Mesothelial cell of epicardium (in vitro differentiated cells): ENCODE measurements at places on chromosomes 16 and 17.

- no peaks in the 10 kb centered on the region for H3K27me3 ChIP-seq
- peaks cover 21% of the 10 kb centered on the region for H3K4me1 ChIP-seq
- H3K36me3 ChIP-seq = peaks cover 3% of the 10 kb centered on the region
- no peak overlapping the region for H3K27ac ChIP-seq
- H3K4me3 ChIP-seq = no peak overlapping the region
Measured at GRCh38 chr16:69481901-69482341, 57.5 kb downstream of the CYB5B start.

DNA sequence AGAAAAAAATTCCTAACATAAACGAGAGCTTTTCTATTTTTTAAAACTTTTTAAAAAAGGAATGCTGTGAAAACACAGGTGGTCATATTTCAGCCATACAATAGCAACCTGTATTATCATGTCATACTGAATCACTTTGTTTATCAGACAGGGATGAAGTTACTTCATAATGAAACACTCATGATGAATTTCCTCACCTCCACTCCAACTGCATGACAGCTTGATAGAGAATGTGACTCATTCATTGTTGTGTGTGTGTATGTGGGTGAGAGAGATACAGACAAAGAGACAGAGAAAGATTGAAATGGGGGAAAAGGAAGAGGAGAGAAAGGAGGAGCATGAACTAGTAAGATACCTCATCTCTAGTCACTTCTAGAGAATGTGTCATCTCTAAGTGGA lies 109.0 kb downstream of the SYCE1L start:
- no peak for DNase-seq
- H3K36me3 ChIP-seq = no peaks in the 10 kb centered on the region
- no peak overlapping the region for H3K27ac ChIP-seq
- peaks cover 41% of the 10 kb centered on the region for H3K4me1 ChIP-seq

GRCh38 chr17:2933606-2934005 lies 129.8 kb downstream of the OR1D5 start:
- no peak overlapping the region for H3K27ac ChIP-seq
- peaks cover 5% of the 10 kb centered on the region for H3K4me1 ChIP-seq
- H3K27me3 ChIP-seq = no peaks in the 10 kb centered on the region
- H3K36me3 ChIP-seq = no peaks in the 10 kb centered on the region
- no peak overlapping the region for H3K4me3 ChIP-seq
- no peak for DNase-seq

DNA sequence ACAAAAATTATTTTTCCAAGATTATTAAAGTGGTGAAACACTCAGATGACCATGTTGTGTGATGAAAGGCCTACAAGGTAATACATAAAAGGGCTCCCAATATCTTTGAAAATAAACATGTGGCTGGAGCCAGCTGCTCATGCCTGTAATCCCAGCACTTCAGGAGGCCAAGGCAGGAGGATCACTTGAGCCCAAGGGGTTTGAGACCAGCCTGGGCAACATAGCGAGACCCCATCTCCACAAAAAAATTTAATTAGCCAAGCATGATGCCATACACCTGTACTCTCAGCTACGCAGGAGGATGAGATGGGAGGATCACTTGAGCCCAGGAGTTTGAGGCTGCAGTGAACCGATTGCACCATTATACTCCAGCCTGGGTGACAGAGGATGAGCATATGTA lies 26.8 kb downstream of the SIAH1 start:
- no peak overlapping the region for H3K4me3 ChIP-seq
- no peaks in the 10 kb centered on the region for H3K27me3 ChIP-seq
- H3K4me1 ChIP-seq = peaks cover 3% of the 10 kb centered on the region
- H3K36me3 ChIP-seq = peaks cover 18% of the 10 kb centered on the region
- H3K27ac ChIP-seq = no peak overlapping the region

GRCh38 chr17:50831471-50831928 lies 3.9 kb upstream of the WFIKKN2 start:
- DNase-seq = no peak
- H3K27me3 ChIP-seq = peaks cover 2% of the 10 kb centered on the region
- peak overlapping the region; percentile 76 for H3K27ac ChIP-seq

DNA sequence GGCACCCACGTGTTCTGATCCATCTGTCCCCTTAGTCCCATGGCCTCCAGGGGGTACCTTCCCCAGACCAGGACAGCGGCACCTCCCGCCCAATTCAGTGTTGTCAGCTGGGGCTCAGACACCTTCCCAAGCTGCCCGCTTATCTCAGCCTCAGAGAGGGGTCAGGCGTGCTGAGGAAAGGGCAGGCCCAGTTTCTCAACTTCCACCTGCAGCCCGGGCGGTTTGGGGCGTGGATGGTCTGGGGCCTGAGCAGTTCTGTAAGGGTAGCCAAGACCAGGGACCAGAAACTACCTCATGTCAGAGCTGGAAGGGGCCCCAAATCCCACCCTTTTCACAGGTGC lies 5.1 kb downstream of the PLCD3 start:
- no peak overlapping the region for H3K4me3 ChIP-seq
- peaks cover 44% of the 10 kb centered on the region for H3K4me1 ChIP-seq
- H3K27ac ChIP-seq = peak overlapping the region; percentile 97
- H3K27me3 ChIP-seq = no peaks in the 10 kb centered on the region
- H3K36me3 ChIP-seq = no peaks in the 10 kb centered on the region
- no peak for DNase-seq

GRCh38 chr16:83351846-83352245 lies 455.9 kb upstream of the HSBP1 start:
- H3K4me3 ChIP-seq = no peak overlapping the region
- H3K36me3 ChIP-seq = no peaks in the 10 kb centered on the region
- DNase-seq = no peak
- H3K4me1 ChIP-seq = no peaks in the 10 kb centered on the region
- no peak overlapping the region for H3K27ac ChIP-seq

DNA sequence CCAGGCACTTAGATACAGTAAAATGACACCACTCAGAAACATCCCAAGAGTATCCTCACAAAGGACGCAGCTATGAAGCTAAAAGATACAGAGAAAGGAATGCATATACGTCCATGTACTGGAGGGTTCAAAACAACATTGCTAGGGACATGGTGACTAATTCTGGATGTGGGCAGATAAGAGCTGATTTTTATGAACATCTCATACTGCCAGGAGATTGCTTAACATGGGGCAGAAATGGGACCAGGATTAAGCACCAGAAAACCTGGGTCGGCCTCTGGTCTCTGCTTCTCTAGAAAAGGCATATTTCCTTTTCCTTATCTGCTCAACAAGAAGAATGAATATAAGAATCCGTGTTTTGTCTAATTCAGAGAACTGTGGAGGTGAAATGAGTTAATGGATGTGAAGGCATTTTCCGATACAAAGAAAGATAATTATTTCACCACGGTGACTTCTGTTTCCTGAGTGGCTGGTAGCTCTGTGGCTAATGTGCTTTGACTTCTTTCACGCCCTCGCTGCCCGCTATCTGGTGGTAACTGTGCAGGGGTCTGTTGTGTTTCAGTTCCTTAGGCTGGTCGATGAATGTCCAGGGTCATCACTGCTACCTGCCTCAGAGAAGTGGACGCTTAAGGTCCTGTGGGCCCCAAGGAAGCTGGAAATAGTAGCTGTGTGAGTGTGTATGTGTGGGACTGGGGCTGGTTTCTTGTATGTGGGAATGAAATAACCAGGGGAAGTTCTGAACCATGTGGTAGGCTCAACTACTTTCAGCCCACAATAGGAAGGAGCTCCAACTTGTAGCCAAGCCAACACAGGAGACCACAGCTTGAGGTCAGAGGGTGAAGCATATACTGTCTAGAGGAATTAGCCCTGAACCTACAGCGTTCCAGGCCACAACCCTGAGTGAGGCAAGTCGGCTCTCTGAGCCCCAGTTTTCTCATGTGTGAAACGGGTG lies 15.8 kb upstream of the CCL5 start:
- H3K4me1 ChIP-seq = peaks cover 24% of the 10 kb centered on the region
- no peak overlapping the region for H3K27ac ChIP-seq
- H3K27me3 ChIP-seq = no peaks in the 10 kb centered on the region
- no peak overlapping the region for H3K4me3 ChIP-seq
- no peak for DNase-seq

GRCh38 chr17:57833179-57833939 lies 16.5 kb downstream of the MRPS23 start:
- H3K36me3 ChIP-seq = peaks cover under 1% of the 10 kb centered on the region
- no peak overlapping the region for H3K4me3 ChIP-seq
- peaks cover 8% of the 10 kb centered on the region for H3K27me3 ChIP-seq
- no peak overlapping the region for H3K27ac ChIP-seq
- H3K4me1 ChIP-seq = no peaks in the 10 kb centered on the region

- H3K4me3 ChIP-seq = no peak overlapping the region
- no peak for DNase-seq
- no peaks in the 10 kb centered on the region for H3K27me3 ChIP-seq
- peak overlapping the region; percentile 21 for H3K27ac ChIP-seq
- peaks cover 38% of the 10 kb centered on the region for H3K4me1 ChIP-seq
- H3K36me3 ChIP-seq = peaks cover 19% of the 10 kb centered on the region
Measured at GRCh38 chr16:50617646-50618184, 63.4 kb downstream of the SNX20 start.

DNA sequence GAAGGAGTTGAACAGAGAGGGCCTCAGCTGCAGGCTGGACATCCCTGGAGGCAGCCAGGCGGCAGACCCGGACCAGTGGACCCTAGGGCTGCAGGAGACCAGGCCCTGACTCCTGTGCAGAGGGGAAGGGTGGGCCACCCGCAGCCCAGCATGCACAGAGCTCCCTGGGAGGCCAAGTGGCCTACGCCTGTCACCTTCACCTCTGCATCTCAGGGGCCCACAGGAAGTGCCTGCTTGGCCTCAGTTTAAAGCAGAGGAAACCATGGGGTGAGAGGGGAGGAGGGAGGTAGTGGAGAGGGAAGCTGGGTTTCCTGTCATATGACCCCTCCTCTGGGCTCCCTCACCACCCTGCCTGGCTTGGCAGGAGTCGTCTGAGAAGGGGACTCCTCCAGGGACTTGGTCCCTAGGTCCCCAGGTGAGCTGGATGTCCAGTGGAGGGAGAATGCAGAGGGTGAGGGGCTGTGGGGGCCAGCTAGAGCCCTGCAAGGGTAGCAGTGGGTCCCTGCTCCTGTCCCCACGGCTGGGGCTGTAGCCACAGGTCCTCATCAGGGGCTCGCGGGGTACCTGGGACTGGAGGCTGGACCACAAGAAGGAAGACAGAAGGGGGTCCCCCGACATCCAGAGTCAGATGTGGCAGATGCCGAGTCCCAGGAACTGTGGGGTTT lies at the start of gene TMC8:
TMC8 (plus strand) TSS at position 335 of the 665 bp plus-strand sequence. CDS start 818 bp downstream, outside the sequence.
- no peak within 1 kb of the TSS for H3K27ac ChIP-seq
- peak within 1 kb of the TSS; percentile 52 for H3K4me3 ChIP-seq
- peaks cover 7% of the 10 kb centered on the region for H3K27me3 ChIP-seq
- no peaks in the 10 kb centered on the region for H3K36me3 ChIP-seq
- DNase-seq = no peak
- H3K4me1 ChIP-seq = peaks cover 27% of the 10 kb centered on the region

GRCh38 chr17:8120520-8121406 lies 2.4 kb upstream of the ALOXE3 start:
- H3K27ac ChIP-seq = peak overlapping the region; percentile 87
- peak; percentile 70 for DNase-seq
- H3K4me3 ChIP-seq = peak overlapping the region; percentile 92
- peaks cover 53% of the 10 kb centered on the region for H3K4me1 ChIP-seq
- peaks cover 80% of the 10 kb centered on the region for H3K27me3 ChIP-seq

DNA sequence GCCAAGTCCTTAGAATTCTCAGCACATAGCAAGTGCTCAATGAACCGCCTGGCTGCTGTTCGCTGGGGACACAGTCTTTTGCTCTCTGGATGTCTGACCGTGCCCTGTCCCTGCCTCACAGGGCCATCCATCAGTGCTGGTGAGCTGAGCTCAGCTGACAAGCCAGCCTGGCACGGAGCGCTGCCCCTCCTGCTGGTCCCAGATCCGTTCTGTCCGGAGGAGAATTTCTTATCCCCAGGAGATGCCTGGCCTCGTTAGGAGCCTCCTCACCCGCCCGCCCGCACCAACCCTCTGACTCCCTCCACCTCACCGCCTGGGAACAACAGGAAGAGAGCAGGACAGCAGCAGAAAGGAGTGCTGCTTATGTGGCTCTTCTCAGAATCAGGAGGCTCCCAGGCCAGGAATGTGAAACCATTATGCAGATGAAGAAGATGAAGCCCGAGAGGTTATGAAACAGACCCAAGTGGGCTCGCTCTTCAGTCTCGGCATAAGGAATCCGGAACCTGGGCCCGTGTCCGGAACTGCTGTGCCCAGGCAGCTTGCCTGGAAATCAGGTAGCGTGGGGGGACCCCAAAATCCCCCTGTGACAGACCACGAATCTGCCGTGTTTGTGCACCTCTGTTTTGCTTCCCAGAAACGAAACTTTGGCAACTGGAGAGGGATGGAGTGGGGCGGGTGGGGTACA lies 28.8 kb upstream of the RMI2 start:
- DNase-seq = no peak
- peak overlapping the region; percentile 71 for H3K27ac ChIP-seq
- peaks cover 6% of the 10 kb centered on the region for H3K36me3 ChIP-seq
- H3K4me3 ChIP-seq = no peak overlapping the region
- peaks cover 48% of the 10 kb centered on the region for H3K4me1 ChIP-seq

- no peak for DNase-seq
- no peaks in the 10 kb centered on the region for H3K27me3 ChIP-seq
- H3K27ac ChIP-seq = peak overlapping the region; percentile 72
Measured at GRCh38 chr17:18256776-18257175, 1.8 kb downstream of the FLII start.

GRCh38 chr17:28906706-28907438 lies 4.0 kb upstream of the DHRS13 start:
- peaks cover 27% of the 10 kb centered on the region for H3K36me3 ChIP-seq
- H3K27ac ChIP-seq = peak overlapping the region; percentile 43
- H3K27me3 ChIP-seq = no peaks in the 10 kb centered on the region
- peaks cover 7% of the 10 kb centered on the region for H3K4me1 ChIP-seq

GRCh38 chr16:88383401-88384221 lies 852 bp downstream of the ZNF469 start:
- peak overlapping the region; percentile 57 for H3K4me3 ChIP-seq
- H3K4me1 ChIP-seq = peaks cover 8% of the 10 kb centered on the region
- no peak for DNase-seq
- no peaks in the 10 kb centered on the region for H3K36me3 ChIP-seq

DNA sequence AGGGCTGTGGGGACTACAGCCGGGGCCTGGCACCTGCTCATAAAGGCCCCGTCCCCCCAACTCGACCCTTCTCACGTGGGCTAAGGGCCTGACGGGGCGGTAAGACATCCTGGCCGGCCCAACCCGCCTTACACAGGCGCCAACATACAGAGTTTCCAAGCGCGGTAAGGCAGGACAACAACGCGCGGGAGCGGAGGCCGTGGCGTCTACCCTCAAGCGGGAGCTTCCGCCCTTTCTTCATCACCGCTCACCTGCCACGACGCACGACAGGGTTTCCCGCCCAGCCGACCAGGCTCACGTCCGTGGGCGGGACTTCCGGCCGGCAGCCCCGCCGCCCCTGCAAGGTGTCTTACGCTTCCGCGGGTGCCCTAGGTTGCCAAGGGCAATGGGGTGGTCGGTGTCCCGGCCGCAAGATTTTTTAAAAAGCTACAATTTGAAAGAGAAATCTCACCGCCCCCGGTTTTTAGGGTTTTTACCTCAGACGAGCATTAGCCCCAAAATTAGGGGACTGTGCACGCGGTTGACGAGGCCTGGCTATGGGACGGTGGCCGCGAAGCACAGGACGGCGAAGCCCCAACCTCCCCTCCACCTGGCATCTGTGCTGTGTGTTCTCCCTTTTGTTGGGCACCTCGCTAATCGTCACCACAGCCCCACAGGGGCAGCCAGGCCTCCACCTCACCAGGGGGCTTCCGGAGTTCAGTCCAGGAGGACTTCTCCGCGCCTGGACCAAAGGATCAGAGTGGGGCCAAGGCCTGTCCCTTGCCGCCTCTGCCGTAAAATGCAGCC lies at the start of gene TERB1:
TERB1 (minus strand) TSS at position 265 of the 786 bp plus-strand sequence. CDS start 4,786 bp downstream, outside the sequence.
- no peaks in the 10 kb centered on the region for H3K4me1 ChIP-seq
- H3K4me3 ChIP-seq = no peak within 1 kb of the TSS
- no peak for DNase-seq
- H3K36me3 ChIP-seq = peaks cover 27% of the 10 kb centered on the region
- H3K27ac ChIP-seq = no peak within 1 kb of the TSS
- H3K27me3 ChIP-seq = no peaks in the 10 kb centered on the region

- H3K27ac ChIP-seq = no peak overlapping the region
- H3K4me1 ChIP-seq = no peaks in the 10 kb centered on the region
- no peak for DNase-seq
Measured at GRCh38 chr17:71926746-71927398, 193.9 kb upstream of the SOX9 start.
